Stimulated activated CD8-positive, alpha-beta memory T cell treated with anti-CD3 and anti-CD28 coated beads, Interleukin-4, amount 100 ng/mL, for 48 hours (primary cell): ENCODE measurements at places on chromosomes 16 and 17.

GRCh38 chr16:66366433-66367299, at the start of gene CDH5:
CDH5 (plus strand) TSS chr16:66366691; CDS start chr16:66379338, 12,647 bp downstream.
- DNase-seq, result no peak

GRCh38 chr17:47707056-47707804, 13.3 kb downstream of the TBKBP1 start:
- DNase-seq, result no peak

GRCh38 chr16:28096983-28097899, 33.7 kb upstream of the GSG1L start:
- DNase-seq, result no peak

DNA sequence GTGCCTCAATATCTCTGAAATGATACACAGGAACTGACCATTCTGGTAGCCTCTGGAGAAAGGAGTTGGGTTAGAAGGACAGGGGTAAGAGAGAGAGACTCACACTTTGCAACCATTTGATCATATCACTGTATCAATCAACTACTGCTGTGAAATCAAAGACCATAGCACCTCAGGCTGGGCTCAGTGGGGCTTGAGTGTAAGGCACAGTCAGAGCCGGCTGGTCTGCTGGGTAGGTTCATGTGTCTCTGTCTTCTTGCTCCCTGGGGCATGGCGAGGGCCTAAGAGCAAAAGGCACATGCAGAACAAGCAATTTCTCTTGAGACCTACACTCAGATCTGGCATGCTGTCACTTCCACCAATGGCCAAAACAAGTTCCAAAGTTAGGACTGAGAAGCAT, 46.7 kb upstream of the C16orf82 start:
- no peak for DNase-seq

DNA sequence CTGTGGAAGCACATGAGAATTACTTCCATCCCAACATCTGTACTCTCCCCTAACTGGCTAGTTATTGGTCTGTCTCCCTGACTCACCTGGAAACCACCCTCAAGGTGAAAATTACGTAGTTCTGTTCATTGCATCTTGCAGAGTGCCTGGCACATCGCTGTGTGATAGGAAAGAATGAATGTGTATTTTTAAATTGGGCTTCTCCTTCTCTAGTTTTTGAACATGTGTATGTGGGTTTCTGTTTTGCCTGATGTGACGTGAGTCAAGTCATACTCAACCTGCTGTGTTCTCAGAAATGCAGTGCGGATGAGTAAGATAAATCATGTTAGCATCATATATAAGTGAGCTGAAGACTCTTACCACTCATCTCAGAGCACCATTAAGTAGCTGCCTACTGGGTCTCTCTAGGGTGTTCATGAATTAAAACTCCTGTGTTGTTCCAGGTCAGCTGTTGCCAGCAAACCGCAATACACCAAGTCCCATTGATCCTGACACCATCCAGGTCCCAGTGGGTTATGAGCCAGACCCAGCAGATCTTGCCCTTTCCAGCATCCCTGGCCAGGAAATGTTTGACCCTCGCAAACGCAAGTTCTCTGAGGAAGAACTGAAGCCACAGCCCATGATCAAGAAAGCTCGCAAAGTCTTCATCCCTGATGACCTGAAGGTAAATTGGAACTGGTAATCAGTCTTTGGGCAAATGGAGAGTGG, 50.2 kb downstream of the HLF start:
- no peak for DNase-seq

- no peak for DNase-seq
Observed at GRCh38 chr16:47392081-47392480, 68.8 kb downstream of the ITFG1 start.

GRCh38 chr16:52545898-52546266, 1.1 kb downstream of the TOX3 start:
- no peak for DNase-seq

DNA sequence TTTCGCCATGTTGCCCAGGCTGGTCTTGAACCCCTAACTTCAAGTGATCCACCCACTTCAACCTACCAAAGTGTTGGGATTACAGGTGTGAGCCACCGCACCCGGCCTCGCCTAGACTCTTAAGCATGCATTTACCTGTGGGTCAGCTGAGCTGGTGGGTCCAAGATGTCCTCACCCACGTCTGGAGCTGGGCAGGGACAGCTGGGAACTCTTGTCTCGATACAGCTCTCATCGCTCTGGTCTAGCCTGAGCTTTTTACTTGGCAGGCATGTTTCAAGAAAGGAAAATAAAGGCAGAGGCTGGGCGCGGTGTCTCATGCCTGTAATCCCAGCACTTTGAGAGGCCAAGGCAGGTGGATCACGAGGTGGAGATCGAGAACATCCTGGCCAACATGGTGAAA, 56.9 kb upstream of the PHOSPHO1 start:
- DNase-seq, result no peak
